GM13976 (cell line): ENCODE measurements at places on chromosomes 7 and 10.
A peak's percentile ranks its signal among the peaks of the same experiment; 100 is the strongest.

- DNase-seq = no peak
Observed at GRCh38 chr10:114963908-114964307, 25.9 kb downstream of the TRUB1 start.

- no peak for DNase-seq
Observed at GRCh38 chr7:154744861-154745258, 258.1 kb downstream of the PAXIP1 start.

GRCh38 chr10:22315455-22316285 is 518 bp upstream of the COMMD3 start:
- no peak for DNase-seq

DNA sequence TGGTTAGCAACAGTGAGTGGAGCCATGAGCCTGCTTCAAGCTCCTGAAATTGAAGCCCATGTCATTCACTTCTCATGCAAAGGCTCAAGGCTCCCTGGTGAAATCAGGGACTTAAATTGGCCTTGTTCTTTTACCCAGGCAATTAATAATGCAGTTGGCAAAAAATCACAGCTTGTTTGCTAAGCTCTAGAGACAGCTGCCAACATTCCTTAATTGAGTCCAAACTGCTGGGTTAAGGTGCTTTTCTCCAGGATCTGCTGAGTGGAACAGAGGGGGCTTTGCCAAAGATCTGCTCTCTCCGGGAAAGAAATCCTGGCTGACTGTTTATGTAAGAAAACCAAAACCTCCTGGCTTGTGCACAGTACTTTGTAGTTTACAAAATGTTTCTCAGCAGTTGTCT is 257.6 kb upstream of the GHITM start:
- DNase-seq = no peak

- DNase-seq = no peak
Observed at GRCh38 chr10:86229811-86230556, 136.6 kb downstream of the GRID1 start.

- no peak for DNase-seq
Observed at GRCh38 chr10:107031931-107032699, 132.4 kb downstream of the SORCS1 start.

- DNase-seq = no peak
Observed at GRCh38 chr7:103117465-103117864, 31.4 kb downstream of the NAPEPLD start.

- no peak for DNase-seq
Observed at GRCh38 chr7:156829669-156830336, 63.2 kb downstream of the LMBR1 start.

- no peak for DNase-seq
Observed at GRCh38 chr10:79050896-79051555, 17.7 kb upstream of the ZMIZ1 start.

- no peak for DNase-seq
Observed at GRCh38 chr7:64320547-64321513, 7.1 kb downstream of the ZNF736 start.

GRCh38 chr10:35336084-35336831 is at the start of gene CCNY:
CCNY (plus strand) TSS chr10:35336509; CDS start chr10:35337054, 545 bp downstream.
- DNase-seq = peak; percentile 89

- DNase-seq = no peak
Observed at GRCh38 chr10:87578160-87578841, 73.6 kb downstream of the MINPP1 start.

DNA sequence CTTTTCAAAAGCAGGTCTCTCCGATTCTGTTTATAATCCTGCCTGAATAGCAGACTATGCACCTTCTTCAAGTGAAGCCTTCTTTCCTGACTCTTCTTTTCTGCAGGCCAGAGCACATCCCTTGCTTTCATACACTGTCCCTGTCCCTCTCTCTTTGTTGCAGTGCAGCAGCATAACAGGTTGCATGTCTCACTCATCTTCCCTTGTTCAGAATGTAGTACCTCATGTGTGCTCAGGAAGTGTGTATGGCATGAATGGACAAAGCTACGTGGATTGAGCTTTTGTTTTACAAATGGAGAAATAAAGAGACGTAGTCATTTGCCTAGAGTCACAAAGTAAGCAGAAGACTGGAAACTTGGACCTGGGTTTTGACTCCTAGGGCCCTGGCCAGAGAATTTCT is 68.0 kb downstream of the PTPRZ1 start:
- DNase-seq = no peak

- no peak for DNase-seq
Observed at GRCh38 chr10:47374611-47375536, 9.2 kb downstream of the ZNF488 start.

GRCh38 chr10:1109795-1110673 is 53.8 kb downstream of the WDR37 start:
- DNase-seq = peak; percentile 84

- DNase-seq = no peak
Observed at GRCh38 chr7:67571026-67571545, 574.5 kb downstream of the TYW1 start.

DNA sequence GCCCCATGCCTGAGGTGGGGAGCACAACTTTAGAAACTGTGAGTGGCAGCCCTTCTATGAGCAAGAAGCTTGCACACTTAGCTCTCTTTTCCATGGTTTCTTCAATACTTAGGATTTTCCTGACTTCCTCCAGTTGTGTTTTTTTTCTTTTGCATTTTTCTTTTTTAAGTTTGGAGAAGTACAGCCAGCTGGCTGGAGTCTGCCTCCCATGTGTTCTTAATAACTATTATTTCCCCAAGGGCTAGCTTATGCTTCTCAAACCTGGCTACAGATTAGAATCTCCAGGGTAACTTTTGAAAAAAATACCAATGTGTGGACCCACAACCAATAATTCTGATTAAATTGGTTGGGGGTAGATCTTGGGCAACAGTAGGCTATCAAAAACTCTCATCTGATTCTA is 37.4 kb upstream of the MEOX2 start:
- no peak for DNase-seq

DNA sequence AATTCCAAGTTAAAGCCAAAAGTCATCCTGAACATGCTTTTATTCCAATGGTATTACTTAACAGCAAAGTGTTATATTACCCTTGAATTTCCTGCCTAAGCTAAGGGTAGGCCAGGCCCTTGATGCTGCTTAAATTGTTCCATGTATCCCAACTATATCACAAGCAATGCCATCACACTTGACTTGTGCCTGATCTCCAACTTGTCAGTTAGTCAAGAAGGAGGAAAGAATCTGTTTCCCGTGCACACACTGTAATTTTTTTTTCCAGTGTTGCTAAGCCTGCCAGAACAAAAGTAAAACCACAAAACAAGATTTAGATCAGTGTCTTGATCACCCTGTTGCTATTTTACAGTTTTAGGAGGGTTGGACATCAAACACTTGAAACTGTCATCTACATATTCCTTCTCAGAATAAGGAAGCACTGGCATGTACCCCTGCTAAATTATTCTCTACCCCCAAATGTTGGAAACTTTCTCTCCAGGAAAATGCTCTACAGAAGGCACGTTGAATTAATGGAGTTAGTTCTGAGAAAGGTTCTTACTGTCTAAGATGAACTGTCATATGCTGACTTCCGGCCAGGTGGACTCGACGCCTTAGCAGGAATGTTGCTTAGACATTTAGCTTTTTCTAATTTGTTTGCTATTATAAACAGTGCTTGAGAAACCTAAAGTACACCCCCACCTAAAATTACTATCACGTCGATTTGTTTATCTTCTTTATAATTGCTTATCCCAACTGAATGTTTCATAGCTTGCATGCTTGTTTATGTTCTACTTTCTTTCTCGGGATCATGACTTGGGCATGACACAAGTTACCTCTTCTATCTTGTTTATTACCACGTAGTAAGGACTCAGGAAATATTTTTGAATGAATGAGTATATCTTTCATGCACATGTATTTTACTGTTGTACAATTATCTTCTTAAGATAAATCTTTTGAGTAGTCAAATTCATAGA is 105.5 kb upstream of the ZNF438 start:
- DNase-seq = no peak

DNA sequence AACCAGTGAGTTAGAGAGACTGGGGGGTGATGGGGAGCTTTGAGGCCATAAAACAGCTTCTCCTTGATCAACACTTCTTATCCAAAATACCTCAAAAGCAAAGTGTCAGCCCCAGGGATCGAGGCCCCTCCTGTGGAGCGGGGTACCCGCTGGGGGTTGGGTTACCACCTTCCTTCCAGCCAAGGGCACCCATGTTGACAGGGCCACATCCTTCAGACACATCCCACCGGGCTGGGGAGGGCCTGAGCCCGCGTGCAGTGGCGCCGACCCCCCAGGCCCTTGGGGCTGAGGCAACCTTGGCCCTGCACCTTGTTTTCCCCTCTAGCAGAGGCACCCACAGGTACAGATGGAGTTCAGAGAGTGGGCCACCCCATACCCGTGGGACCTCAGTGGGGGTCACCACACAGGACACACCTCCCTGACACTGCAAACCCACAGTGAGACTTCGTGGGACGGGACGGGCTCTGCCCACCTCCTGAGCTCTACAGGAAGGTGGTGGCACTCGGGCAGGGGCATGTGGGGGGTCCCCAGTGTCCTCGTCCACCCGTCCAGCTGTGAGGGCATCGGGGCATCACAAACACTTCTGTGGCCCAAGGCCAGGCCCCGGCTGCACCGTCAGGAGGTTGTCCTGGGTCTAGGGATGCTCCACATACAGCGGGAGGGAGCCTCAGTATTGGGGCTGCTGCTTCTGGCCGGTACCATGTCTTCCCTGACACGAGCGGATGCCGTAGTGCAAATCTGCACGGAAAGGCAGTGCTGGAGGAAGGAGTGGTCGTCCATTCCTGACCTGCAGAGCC is 10.7 kb downstream of the DPYSL4 start:
- DNase-seq = no peak

GRCh38 chr10:15585303-15585715 is 134.4 kb downstream of the ITGA8 start:
- peak; percentile 45 for DNase-seq

DNA sequence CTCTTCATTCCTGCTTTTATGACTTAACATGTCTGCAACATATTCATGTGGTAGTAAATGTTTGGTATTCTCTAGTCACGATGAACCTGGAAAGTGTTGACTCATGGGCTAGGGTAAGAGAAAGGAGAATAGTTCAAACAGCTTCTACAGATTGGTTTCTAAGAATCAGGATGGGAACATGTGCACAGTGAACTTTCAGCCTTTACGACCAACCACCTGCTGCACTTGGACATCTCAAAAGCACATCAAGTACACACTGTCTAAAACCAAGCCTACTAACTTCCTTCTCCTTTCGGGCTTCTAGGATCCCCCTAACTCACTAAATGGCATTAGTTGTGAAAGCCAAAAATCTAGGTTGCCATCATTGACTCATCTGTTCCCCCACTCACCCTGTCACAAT is 85.5 kb downstream of the CUL2 start:
- no peak for DNase-seq

GRCh38 chr7:29413626-29414136 is 150.0 kb upstream of the PRR15 start:
- DNase-seq = no peak

- no peak for DNase-seq
Observed at GRCh38 chr7:142188154-142188553, 69.7 kb downstream of the PRSS58 start.

- peak; percentile 69 for DNase-seq
Observed at GRCh38 chr10:14605231-14605925, 169.3 kb downstream of the FAM107B start.

DNA sequence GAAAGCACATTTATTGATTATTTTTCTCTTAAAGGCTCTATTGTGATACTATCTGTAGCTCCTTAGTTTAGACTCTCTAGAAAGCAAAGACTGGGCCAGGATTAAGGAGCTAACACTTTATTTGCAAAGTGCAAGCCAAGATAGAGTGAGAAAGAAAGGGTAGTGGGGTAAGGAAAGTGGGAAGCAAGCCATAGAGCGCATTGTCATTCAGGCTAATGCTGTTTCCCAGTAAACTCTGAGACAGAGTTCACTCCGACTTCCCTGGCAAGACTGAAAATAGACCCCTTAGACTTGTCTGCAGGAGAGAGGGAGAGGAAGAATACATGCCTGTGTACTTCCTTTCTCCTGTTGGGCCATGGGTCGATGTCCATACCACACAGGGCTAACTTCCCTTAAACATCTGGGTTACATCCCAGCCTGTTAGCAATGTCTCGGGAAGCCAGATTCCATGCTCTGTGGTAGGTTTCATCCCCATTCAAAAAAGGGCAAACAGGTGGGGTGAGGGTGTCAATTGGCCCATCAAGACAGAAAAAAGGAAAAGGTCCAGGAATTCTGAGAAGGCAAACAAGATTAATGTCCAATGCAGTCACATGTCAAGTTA is 875.8 kb upstream of the CELF2 start:
- no peak for DNase-seq

GRCh38 chr10:131983780-131984179 is 2.1 kb upstream of the BNIP3 start:
- no peak for DNase-seq

- no peak for DNase-seq
Observed at GRCh38 chr7:82105463-82105862, 335.6 kb upstream of the HGF start.

- DNase-seq = no peak
Observed at GRCh38 chr10:49690698-49691356, 11.4 kb downstream of the C10orf53 start.

DNA sequence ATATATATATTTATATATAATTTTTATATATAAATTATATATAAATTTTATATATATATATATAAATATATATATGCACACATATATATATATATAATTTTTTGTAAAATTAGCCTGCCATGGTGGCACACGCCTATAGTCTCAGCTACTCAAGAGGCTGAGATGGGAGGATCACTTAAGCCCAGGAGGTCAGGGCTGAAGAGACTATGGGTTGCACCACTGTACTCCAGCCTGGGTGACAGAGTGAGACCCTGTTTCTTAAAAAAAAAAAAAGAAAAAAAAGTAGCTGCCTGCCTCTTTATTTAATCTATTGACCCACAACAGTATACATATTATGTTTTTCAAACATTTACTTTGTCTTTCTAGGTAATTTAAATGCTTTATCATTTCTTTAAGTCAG is 19.2 kb downstream of the BCAP29 start:
- no peak for DNase-seq

- no peak for DNase-seq
Observed at GRCh38 chr7:93178213-93178612, 30.0 kb upstream of the SAMD9L start.

DNA sequence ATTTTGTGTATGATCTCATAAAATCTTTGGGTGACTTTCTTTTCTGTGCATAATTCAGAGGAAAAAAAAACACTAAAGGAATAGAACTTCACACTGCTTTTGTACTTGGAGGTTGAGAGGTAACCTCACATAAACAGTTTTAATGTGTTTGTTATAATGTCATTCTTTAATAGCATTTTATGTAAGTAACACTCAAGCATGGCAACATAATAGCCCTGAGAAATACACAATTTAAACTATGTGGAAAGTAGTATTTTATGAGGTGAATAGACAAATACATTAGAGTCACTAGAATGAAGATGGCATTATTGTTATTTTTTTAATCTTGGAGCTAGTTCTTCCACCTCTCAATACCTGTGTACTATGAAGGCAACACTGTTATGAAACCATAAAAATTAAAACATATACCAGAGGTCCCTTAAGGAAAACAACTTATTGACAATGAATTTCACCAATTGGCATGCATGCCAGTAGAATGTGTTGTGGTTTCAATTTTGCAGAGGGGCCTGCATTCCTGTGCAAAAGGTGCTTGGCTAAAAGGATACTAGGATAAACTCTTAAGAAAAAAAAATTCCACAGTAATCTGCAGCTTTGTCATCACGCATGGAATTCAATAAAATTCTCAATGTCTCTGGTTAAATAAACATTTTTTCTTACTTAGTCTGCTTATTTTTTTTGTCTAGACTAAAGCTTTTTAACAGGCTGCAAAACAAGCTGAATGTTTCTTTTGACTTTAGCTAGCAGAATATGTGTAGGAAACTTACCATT is 102.5 kb downstream of the CD36 start:
- no peak for DNase-seq

GRCh38 chr10:108913300-108913699 is 1010.0 kb downstream of the XPNPEP1 start:
- DNase-seq = no peak
